ENCODE measurements at places on chromosomes 7 and 10.

GRCh38 chr10:50516171-50516570 lies 107.6 kb downstream of the SGMS1 start:
- DNase-seq, result no peak

GRCh38 chr10:15606377-15606776 lies 113.3 kb downstream of the ITGA8 start:
- DNase-seq, result no peak

DNA sequence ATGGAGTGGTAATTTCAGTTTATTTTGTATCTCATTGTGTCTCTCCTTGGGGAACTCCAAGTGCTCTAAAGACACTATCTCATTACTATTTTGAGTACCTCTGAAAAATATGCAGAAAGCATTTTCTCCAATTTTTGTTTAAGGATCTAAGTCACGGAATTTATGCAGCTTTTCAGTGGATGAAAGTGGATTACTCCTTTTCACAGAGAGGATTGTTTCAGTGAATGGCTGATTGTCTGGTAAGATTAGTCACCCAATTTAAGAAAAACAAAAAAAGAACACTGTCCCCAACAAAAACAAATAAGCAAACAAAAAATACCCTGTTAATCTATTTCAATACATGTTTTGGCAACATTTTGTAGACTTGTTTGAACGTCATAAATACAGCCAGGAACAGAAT lies 338.3 kb upstream of the TEX47 start:
- no peak for DNase-seq

GRCh38 chr7:111384065-111384891 lies 178.0 kb downstream of the IMMP2L start:
- no peak for DNase-seq

GRCh38 chr7:100837099-100837836 lies 9.9 kb upstream of the EPHB4 start:
- no peak for DNase-seq
